Parietal lobe (tissue), 2 donors: ENCODE measurements at places on chromosomes 3 and 15. TPM values are rescaled to one million over a fixed set of nuclear protein-coding genes. Genes with fewer than 3 reads are reported as not detected.

Gene DNAH12
- total RNA-seq: 1.6 TPM

Gene TNIK
- total RNA-seq: 118 TPM

Gene NRG4
- not detected for total RNA-seq

Gene LRRC34
- total RNA-seq: 11.6 TPM

Gene WDR6
- total RNA-seq: 131 TPM

Gene GPR149
- 1.9 TPM for total RNA-seq

Gene CISH
- total RNA-seq: 0.63 TPM

Gene HGD
- 0.63 TPM for total RNA-seq
